M059J (cell line): ENCODE measurements at places on chromosomes 1 and 21. TPM values are rescaled to one million over a fixed set of nuclear protein-coding genes. Genes with fewer than 3 reads are reported as not detected.

- peak; percentile 95 for DNase-seq
Measured at GRCh38 chr1:98210064-98210463, 289.2 kb upstream of the DPYD start.

Gene C1orf105
- total RNA-seq: not detected in 2 replicates

Gene ESRRG
- 0.07 TPM in 1 of 2 replicates, not detected in the other for total RNA-seq

Gene PRKAA2
- 2.0 and 3.4 TPM in 2 replicates for total RNA-seq

DNA sequence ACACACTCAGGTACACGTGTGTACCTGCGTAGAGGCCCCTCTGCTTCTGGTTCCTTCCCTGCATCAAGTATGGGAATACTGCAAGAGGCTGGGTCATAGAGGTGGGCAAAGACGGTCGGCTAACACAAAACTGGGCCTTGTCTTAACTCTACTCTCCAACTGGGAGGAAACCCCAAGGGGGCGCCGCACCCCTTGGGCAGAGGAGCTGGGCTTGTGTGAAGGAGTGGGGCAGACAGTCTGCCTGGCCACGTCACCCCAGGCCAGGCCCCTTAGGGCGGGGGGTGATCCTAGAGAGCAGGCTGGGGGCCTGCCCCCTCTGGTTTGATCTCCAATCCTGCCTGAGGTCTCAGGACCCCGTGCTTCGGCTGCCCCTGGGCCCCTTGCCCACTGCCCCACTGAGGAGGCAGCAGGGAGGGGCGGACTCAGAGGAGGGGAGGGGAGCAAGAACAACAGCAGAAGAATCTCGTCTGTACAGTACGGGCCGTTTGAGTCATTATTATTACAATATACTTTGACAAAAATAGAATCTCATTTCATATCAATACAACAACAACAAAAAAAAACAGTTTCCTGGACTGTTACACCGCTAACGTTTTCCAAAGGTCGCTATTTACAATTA lies 34.7 kb downstream of the MEF2D start:
- no peak for DNase-seq

Gene CATSPERE
- total RNA-seq: 0.20 and 0.25 TPM in 2 replicates

DNA sequence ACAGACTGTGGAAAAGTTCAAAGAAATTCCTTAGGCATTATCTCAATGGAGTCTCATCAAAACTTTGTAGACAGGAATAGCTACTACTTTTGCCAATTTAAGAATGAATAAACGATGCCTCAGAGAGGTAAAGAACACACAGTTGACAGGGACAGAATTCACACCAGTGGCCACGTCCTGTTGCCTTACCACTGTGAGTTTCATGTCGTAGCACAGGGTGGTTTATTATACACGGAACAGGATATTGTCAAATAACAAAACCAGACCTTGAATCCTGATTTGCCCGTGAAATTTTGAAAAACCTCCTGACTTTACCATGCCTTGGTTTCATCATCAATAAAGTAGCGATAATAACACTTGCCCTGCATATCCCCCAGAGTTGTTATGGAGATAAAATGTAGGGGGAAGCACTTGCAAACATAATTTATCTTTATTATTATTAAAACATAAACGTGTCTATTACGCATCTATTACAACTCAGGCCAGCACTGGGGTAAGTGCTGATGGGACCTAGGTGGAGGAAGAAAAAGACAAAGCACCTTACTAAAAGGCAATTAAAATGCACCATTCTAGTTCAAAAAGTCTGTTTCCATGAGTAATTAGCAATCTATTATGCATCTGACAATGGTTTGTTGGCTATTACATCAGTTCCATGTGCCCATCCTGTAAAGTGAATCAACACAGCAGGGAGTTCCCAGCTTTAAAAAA lies 408.1 kb upstream of the RUNX1 start:
- DNase-seq: no peak

GRCh38 chr1:156803086-156803851 lies 13.4 kb downstream of the SH2D2A start:
- DNase-seq: no peak

Gene ANKRD65
- 0.17 and 0.64 TPM in 2 replicates for total RNA-seq

- peak; percentile 88 for DNase-seq
Measured at GRCh38 chr1:228860911-228861831, 125.9 kb downstream of the RHOU start.

DNA sequence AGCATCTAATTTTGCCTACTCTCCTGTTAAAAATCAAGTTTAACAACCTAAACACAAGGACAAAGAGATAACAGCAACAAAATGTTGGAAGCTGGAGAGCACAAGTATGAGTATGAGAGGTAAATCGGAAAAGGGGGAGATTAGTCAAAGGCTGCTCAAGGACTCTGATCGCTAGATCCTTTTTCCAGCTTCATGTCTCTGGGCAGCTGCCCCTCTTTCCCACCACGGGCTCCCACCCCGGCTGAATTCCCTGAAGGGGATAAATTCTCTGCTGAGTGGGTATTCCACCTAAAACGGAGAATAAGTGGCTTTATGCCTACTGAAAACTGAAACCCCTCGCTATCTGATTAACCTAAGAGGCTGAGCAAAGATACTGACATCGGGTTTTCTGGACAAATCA lies 696 bp upstream of the CTBS start:
- DNase-seq: no peak

Gene ACOT7
- 102 and 113 TPM in 2 replicates for total RNA-seq

GRCh38 chr21:44326716-44327602 lies 12.2 kb downstream of the CFAP410 start:
- no peak for DNase-seq

DNA sequence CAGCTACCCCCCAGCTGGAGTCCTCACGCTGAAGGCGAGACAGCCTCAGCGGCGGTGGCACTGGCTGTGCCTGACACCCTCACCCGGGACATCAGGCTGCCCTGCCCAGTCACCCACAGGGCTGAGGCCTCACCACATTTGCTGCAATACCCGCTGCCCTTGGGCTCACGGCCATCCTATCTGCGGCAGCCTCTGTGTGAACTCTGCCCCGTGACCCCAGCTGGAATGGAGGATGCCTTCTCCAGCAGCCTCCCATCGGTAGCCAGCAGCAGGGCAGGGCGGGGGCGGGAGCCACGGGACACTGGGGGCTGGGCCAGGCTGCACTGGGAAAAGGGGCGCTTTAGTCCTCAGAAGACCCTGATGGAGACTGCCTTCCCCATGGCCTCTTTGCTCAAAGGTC lies 112.4 kb upstream of the ZBTB40 start:
- DNase-seq: no peak

Gene VWA1
- total RNA-seq: 0.12 and 1.1 TPM in 2 replicates

Gene ADCY10
- 0.15 TPM in 1 of 2 replicates, not detected in the other for total RNA-seq

DNA sequence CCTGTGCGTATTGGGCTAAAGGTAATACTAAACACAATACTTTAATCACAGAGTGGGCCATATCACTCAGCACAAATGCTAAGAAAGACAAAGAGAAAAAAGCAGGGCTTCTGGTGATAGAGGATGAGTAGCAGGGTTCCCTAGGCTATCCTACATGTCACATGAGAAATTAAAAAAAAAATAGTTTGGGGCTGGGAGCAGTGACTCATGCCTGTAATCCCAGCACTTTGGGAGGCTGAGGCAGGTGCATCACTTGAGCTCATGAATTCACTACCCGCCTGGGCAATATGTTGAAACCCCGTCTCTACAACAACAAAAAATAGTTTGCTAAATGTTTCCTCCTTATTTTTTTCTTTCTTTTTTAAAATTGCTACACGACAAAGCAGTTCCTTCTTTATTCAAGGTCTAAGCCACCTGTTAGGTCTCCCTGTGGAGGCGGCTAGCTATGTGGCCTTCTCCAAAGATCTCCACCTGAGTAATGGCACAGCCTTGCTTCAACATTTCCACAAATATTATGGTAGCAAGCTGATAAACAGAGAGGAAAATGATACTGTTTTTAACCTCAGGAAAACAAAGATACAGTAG lies 1.5 kb downstream of the ENSA start:
- DNase-seq: no peak

DNA sequence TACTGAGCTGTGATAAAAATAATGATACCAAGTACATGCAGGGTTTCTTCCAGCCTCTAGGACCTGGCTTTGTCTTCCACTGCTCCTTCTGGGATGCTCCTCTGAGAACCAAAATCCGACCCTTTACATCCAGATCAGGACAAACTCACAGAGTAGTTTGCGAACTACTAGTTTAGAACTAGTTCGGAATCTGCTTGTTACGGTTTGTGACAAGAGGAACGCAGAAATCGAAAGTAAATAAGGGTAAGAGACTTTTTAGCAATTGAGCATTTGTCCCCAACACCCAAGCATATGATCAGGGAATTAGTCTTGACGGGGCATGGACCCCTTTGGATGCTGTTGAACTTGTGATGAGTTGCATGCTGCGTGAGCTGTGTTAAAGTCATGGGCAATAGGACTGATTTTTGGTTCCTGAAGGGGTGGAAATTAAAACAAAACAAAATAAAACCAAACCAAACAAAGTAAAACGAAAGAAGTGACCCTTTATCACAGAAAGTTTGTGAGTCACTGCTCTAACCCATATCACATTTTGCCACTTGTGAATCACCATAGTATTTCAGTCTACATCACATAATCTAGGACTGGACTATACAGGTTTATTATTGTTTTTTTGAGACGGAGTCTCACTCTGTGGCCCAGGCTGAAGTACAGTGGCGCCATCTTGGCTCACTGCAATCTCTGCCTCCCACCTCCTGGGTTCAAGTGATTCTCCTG lies 35.7 kb upstream of the ERRFI1 start:
- DNase-seq: peak; percentile 83

DNA sequence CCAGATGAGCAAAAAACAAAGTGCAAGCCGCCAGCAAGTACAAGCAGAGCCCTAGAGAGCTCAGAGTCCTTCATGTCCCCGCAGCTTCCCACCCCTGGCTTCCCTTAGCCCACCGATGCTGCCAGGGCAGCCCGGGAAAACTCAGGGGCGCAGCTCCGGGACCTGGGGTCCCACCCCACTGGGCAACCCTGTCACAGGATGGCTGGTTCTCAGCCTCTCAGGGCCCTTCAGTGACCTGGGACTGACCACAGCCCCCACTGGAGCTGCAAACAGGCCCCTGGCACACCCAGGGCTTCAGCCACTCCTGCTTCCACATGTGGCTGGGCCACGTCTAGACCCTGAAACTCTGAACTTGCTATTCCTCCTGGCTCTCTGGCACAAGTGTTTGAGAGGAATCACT lies 49.5 kb downstream of the CHD5 start:
- DNase-seq: no peak

Gene IGSF9
- total RNA-seq: 0.25 and 0.32 TPM in 2 replicates
